ENCODE measurements at places on chromosomes 16 and 17.

DNA sequence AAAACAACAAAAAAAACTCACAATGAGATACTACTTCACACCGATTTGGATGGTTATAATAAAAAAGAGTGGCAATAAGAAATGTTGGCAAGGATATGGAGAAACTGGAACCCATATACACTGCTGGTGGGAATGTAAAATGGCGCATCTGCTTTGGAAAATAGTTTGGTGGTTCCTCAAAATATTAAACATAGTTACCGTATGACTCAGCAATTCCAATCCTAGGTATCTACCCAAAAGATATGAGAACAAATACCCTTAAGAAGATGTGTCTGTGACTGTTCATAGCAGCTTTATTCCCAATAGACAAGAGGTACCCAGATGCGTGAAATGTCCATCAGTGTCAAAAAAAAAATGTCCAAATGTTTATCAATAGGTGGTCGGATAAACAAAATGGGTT, 7.2 kb downstream of the CPPED1 start:
- no peak for DNase-seq

DNA sequence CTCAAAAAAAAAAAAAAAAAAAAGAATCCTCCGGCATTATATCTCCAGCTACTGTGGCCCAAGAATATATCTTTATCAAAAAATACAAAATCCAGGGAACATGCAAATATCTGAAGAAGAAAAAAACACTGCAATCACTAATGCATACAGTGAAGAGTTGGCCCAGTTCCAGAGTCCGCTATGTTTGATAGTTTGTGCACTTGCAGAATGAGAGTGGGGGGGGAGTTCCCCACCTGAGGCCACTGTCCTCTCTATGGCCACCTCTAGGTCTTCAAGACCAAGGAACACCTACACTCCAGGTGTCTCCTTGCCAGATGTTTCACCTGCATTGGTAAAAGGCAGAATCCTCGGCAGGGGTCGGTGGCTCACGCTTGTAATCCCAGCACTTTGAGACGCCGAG, 4.0 kb downstream of the ZNF785 start:
- no peak for DNase-seq

DNA sequence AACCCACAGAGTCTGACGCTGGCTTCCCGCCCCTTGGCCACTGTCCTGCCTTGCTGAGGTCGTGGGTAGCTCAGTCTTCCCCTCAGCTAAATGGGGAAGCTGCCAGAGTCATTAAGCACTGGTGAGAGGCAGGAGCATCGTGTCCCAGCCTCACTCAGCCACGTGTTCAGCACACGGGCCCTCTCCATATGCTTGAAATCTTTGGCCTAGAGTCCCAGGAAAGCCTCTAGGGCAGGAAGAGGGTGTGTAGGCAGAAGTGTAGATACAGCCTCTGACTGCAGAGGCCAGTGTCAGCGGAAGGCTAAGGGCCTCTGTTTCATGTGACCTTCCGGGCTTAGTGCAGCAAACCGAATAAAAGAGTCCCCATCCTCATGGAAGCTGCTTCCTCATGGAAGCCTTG, 4.1 kb downstream of the DHODH start:
- no peak for DNase-seq

DNA sequence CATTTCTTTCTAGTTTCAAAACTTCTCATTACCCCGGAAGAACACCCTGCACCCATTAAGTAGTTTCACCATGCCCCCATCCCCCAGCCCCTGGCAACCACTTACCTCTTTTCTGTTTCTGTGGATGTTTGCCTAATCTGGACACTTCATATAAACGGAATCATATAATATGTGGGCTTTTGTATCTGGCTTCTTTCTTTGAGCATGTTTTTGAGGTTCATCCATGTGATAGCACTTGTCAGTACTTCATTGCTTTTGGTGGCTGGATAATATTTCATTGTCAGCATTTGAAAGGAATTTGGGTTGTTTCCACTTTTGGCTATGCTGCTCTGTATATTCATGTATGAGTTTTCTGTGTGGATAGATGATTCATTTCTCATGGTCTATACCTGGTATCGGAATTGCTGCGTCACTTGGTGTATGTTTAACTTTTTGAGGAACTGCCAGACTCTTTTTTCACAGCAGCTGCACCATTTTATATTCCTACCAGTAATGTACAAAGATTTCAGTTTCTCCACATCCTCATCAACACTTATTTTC, 30.0 kb upstream of the SLC5A10 start:
- DNase-seq, result peak; percentile 15
